ENCODE measurements at places on chromosomes 13 and 19. TPM values are rescaled to one million over a fixed set of nuclear protein-coding genes. Genes with fewer than 3 reads are reported as not detected.

- DNase-seq, result no peak
These were observed 18.0 kb upstream of the C1QTNF9B start for GRCh38 chr13:23915308-23915707.

Gene LIPE
- total RNA-seq, result 50.6 TPM

GRCh38 chr13:114118511-114119123 lies 13.8 kb downstream of the RASA3 start:
- DNase-seq, result no peak

- DNase-seq, result no peak
These were observed 273.4 kb downstream of the DCLK1 start for GRCh38 chr13:35857769-35858168.

GRCh38 chr19:22602631-22603272 lies 31.4 kb upstream of the ZNF492 start:
- DNase-seq, result no peak

DNA sequence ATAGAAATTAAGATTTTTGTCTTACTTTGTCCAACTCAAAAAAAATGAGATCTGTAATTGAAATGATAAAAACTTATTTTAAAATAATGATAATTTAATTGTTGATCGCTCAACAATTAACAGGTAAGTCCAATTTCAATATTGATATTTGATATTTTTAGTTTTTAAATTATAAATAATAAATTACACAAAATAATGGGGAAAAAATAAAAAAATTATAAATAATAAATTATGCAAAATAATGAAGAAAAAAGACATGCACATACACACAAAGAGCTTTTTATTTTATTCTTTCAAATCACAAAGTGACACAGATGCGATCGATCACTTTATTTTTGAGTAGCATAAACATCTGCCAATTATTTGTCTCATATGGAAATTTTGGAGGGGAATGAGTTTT lies 40.8 kb downstream of the KCTD12 start:
- DNase-seq, result no peak

Gene TJP3
- total RNA-seq, result not detected

DNA sequence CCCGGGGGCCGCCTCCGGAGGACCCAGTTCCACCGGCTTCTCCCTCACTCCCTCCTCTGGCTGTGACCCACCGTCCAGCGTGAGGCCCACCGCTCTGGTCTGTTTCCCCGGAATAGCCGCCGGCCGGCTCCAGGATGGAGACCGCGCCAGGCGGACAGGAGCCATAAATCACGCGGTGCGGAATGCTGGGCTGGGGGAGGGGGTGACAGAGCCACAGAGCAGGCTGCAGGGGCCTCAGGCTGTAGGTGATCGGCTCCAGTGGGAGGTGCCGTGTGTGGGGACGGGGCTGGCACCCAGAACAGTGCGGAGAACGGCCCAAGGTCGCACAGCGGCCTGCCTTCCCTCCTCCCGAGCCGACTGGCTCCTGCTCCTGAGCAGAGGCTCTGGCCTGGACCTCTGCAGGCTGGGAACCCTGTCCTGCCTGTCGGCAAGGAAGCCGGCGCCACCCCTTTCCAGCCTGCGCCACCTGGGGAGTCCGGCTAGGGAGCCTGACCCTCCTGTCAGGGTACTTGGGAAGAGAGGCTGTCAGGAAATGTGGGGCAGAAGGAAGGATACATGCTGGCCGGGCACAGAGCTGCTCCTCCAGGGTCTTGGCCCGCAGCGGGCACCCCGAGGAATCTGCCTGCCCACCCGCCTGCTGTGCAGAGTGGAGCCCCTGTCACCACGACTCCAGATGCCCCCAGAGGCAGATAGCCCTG lies 8.3 kb downstream of the PIAS4 start:
- DNase-seq, result no peak

DNA sequence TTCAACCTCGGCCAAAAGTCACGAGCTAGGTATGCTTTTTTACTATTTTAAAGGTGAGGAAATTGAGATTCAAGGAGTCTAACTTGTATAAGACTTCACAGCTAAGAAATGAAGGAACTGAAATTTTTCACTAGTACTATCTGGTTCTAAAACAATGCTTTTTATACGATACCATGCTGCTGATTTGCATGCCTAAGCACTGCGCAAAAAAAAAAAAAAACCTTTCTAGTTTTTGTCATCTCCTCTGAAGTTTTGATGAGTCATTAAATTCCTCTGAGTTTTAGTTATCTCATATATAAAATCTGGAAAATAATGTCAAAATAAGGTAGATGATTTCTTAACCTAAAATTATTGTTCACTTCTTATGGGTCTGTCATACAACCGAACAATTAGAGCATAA lies 28.0 kb upstream of the UFM1 start:
- no peak for DNase-seq

Gene MBNL2
- total RNA-seq, result 8.5 TPM

DNA sequence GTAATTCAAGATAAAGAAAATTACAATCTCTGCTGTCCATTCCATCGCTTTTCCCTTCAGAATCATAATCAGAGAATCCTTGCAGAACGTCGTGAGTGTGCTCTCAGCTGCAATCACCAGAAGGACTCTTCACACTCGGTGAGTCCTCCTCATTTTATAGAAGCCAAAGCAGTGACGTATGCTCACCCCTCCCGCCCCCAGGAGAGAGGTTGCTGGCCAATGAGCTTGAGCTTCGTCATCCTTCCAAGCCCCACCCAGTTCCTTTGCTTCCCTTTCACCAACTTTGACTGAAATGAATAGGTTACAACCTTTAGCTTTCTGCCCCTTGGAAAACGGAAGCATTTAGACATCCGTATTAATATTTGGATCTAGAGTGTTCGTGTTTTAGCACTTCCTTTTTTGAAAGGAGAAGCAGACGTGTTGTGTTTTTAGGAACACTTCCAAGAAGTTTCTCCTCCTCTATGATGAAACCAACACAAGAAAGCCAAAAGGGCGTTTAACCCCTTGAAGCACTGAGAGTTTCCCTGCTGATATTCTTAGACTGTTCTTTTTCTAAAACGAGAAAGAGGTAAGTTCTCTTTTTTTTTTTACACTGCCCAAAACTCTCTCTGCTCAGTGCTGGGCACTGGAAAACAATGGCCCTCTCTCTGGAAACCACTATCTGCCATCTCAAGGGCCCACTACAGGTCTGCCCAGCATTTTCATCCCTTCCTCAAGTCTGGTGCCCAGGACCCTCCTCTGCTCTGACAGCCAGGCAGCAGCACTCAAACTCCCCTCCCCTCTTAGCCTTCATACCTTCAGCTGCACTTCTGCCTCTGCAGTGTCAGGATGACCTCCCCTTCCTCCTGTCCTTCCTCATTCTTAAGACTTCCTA lies 44.3 kb upstream of the CEACAM21 start:
- peak; percentile 84 for DNase-seq

Gene RAB3D
- total RNA-seq, result 9.0 TPM

GRCh38 chr13:45333977-45334922 lies 6.7 kb downstream of the TPT1 start:
- peak; percentile 46 for DNase-seq

Gene CAB39L
- total RNA-seq, result 51.9 TPM

DNA sequence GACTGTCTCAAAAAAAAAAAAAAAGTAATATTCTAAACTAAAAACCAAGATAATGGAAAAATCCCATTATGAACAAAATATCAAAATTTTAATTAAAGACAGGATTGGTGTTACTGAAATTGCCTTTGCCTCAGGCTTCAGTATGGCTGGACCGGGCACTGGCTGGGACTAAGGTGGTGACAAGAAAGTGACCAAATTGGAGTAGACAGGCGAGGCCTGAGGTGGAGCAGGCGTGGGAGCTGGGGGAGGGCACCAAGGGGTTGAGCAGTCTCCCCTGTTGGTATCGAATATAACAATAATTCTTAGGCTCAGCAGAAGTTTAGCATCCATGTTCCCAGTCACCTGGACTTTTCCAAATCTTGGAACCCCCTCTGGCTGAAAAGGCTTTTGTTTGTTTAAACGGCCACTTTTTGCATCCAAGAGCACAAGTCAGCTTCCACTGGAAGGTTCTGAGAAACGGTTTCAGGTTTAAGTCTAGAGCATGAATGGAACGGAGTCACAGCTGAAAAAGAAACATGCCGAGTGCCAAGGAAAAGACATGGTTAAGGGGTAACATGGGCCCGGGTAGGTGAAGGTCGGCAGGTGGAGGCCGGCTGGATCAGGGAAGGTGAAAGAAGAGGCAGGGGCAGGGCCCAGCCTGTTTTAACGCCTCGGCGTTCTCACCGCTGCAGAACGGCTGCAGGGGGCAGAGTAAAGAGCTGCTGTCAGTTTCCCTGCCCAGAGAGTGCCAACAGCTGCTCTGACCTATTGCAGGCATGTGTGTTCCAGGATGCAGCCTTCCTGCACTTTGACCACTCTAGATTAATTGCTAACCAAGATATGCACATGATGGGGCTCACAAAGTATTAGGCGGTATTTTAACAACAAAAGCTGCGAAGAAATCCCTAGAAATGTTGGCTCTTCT lies 104.4 kb downstream of the TM9SF2 start:
- peak; percentile 68 for DNase-seq

Gene TEX29
- not detected for total RNA-seq

Gene USHBP1
- total RNA-seq, result not detected

DNA sequence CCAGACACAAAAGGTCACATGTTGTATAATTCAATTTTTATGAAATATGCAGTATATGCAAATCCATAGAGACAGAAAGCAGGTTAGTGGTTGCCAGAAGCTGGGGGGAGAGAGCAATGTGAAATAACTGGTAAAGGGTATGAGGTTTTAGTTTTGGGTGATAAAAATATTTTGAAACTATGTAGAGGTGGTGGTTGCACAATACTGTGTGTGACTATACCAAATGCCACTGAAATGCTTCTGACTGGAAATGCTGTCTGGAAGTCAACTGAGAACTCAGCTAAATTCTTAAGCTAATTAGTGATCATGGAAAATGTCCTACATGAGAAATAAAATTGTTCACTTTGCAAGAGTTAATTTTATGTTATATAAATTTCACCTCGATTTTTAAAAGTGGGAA lies 65.3 kb upstream of the RXFP2 start:
- DNase-seq, result no peak

Gene TRPM4
- total RNA-seq, result not detected

Gene CLC
- not detected for total RNA-seq

GRCh38 chr19:39190768-39191167 lies 6.0 kb upstream of the NCCRP1 start:
- DNase-seq, result no peak

GRCh38 chr13:39784347-39784746 lies 128.9 kb downstream of the COG6 start:
- DNase-seq, result no peak

DNA sequence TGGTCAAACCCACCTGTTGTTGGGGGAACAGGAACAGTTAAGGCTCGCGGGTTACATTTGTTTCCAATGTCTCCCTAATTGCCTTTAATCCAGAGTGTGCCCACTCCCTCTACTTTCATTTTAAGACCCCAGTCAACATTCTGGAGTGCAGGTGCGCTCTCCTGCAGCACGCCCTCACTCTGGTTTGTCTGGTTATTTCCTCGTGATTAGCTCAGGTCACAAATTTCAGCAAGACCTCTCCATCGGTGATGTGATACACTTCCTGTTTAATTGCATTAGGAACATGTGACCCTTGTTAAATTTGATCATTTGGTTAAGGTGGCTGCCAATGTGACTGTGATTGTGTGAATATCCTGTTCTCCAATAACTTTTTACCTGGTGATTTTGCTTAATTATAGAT lies 53.0 kb downstream of the TEX29 start:
- DNase-seq, result no peak

Gene PRSS57
- total RNA-seq, result not detected

GRCh38 chr13:22432690-22433089 lies 748.1 kb upstream of the SGCG start:
- DNase-seq, result peak; percentile 25

DNA sequence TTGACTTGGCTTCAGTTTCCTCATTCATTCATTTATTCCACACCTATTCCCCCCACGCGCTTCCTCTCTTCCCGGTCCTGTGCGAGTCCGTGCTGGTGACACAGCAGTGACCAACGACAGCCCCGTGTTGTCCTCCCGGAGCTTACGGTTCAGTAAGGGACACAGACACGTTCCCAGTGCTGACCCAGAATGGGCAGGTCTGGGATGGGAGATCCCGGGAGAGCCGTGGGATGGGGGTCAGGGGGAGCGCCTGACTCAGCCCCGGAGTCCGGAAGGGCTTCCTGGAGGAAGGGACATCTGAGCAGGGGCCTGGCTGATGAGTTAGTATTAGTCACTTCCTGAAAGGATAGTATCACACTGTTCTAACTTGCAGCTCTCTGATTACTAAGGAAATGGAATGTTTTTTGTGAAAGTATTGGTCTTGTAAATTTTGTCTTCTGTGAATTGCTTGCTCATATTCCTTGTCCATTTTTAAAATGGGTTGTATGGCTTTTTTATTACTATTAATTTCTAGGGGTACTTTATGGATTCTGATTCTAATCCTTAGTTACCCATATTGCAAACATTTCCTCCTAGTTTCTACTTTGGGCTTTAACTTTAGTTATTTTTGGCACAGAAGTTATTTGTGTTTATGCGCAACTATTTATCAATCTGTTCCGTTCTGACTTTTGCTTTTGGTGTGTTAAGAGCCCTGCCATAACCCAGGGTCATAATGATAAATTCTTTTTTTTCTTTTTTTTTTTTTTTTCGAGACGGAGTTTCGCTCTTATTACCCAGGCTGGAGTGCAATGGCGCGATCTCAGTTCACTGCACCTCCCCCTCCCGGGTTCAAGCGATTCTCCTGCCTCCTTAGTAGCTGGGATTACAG lies 708 bp upstream of the ERCC1 start:
- DNase-seq, result peak; percentile 79

Gene TMEM150B
- total RNA-seq, result not detected

Gene C3
- total RNA-seq, result not detected

Gene APOC4
- total RNA-seq, result not detected

Gene IGSF23
- not detected for total RNA-seq

Gene PALM3
- total RNA-seq, result not detected

- no peak for DNase-seq
These were observed 55.6 kb upstream of the PEG3 start for GRCh38 chr19:56896095-56896494.

- DNase-seq, result no peak
These were observed 6.6 kb upstream of the SOX1 start for GRCh38 chr13:112060282-112060830.

Gene ZNF729
- not detected for total RNA-seq

GRCh38 chr13:65143920-65144319 lies 2086.2 kb downstream of the PCDH9 start:
- DNase-seq, result no peak

DNA sequence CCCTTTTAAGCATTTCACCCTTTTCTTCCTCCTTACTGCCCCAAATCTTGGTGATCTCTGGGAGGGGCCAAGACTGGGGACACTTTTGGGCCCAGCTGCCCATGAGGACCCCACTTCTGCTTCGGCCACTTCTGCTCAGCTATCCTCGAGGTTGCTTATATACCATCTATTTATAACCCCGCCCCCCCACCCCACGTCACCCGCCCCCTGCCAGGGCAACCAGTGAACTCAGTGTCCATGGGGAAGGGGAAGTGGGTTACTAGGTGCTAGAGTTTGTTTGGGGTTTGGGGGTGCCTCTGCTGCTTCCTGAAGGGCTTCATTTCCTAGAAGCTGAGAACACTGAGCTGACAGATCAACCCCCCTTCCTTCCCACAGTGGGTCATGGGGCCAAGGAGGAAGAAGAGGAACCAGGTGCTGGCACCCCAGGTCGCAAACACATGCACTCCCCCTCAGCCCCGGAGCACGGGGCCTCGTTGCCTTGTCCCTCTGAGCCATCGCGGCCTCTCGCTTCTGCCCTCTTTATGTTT lies 6.1 kb upstream of the ADGRE5 start:
- DNase-seq, result peak; percentile 63

Gene GGN
- total RNA-seq, result not detected

Gene FSD1
- not detected for total RNA-seq
